ENCODE measurements at places on chromosomes 7 and 10.
A peak's percentile ranks its signal among the peaks of the same experiment; 100 is the strongest.

GRCh38 chr10:132305654-132306342 is 2.0 kb downstream of the STK32C start:
- no peak for DNase-seq

DNA sequence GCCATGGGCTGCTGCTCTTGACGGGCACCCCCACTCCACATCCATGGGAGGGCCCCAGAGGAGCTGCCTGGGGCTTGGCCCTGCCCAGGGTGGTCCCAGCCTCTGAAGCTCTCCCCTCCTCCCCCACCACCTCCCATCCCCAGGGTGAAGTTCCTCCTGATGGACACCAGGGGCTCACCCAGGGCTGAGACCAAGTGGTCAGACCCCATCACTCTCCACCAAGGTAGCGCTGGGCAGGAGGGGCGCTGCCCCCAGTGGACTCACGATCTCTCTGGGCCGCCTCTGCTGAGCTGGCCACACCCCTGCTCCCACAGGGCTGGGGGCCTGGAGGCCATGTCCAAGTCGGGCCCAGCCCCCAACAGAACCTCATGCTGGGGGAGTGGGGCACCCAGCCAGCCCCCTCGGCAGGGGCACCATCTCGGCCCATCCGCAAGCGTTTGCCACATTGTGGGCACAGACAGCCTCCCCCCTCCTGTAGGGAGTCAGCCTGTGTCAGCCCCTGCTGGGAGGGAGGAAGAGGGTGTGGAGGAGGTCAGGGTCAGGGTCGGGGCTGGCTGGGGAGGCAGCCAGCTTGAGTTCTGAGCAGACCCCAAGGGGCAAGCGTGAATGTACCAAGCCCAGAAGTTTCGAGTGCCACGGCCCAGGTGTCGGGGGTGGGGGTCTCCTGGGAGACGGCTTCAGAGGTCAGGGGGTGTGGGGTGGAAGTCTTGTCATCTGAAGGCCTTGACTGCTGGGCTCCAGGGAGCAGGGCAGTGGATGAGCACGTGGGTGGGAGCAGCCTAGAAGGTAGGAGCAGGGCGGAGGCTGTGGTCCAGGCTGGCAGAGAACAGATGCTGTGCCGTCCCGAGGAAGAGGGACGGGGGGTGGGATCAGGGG is 2.8 kb downstream of the UPK3B start:
- DNase-seq: no peak

- no peak for DNase-seq
These were observed 13.0 kb upstream of the DLG5 start for GRCh38 chr10:77939561-77940001.

DNA sequence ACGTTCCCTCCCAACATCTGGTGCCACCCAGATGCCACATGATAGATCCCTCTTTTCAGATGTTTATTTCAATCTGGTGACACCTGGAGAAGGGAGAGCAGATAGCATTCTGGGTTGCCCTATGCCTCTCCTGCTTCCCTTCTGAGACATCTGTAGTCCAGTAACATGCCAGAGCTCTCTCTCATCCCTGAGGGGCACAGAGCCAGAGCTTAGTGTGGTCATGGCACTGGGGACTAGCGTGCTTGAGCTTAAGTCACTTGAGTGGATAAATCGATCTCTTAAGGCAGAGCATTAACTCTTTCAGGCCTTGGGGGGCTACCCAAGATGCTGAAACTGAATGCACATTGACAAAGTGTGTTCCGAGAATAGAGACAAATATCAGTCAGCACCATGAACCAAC is 47.9 kb downstream of the WNT2 start:
- no peak for DNase-seq

DNA sequence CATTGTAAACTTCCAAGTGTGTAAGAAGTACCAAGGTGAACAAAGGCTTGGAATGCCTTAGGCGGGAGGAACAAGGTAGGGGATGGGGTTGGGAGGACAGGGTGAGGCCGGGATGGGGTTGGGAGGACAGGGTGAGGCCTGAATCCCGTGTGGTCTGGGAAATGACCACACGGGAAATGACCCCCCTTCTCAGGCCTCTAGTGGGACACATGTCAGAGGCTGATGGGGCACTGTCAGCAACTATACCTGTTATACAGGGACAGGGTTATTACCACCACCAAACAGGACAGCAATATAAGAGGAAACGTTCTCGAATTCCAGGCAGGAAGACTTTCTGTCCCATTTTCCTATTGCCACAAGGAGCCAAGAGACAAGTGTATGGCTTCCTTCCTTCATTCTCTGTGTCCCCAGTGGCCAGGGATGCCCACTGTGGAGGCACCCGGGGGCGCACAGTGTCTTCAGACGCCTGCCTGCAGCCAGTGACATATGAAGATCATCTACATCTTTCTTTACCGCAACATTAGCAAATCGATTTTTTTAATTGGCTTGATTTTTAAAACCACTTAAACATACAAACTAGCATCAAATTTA is 1.3 kb downstream of the MKI67 start:
- no peak for DNase-seq

GRCh38 chr10:77890097-77890496 is 36.5 kb downstream of the DLG5 start:
- no peak for DNase-seq

DNA sequence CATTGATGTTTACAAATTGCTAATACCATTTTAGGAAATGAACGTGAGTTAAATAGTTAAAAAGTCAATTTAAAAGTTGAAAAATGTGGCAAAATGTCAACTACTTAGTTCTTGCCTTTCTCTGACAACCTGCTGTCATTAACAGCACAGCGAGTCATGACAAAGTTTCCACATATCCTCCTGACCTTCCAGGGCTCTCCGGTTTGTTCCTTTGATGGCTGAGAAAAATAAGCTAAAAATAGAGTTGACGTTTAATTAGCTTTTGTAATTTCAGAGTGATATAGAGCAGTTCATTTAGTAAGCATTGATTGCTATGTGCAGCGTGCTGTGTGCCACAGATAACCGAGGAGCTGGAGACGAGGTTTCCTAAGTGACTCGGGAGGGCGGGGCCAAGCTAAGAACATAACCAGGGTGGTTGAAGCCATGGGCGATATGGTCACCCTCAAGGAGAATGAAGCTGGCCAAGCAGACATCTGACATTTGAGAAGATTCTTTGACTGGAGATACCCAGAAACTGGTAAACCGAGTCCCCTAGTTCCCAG is 47.9 kb downstream of the OGDH start:
- DNase-seq: no peak

- DNase-seq: no peak
These were observed 90.8 kb upstream of the HECTD2 start for GRCh38 chr10:91319336-91319735.

DNA sequence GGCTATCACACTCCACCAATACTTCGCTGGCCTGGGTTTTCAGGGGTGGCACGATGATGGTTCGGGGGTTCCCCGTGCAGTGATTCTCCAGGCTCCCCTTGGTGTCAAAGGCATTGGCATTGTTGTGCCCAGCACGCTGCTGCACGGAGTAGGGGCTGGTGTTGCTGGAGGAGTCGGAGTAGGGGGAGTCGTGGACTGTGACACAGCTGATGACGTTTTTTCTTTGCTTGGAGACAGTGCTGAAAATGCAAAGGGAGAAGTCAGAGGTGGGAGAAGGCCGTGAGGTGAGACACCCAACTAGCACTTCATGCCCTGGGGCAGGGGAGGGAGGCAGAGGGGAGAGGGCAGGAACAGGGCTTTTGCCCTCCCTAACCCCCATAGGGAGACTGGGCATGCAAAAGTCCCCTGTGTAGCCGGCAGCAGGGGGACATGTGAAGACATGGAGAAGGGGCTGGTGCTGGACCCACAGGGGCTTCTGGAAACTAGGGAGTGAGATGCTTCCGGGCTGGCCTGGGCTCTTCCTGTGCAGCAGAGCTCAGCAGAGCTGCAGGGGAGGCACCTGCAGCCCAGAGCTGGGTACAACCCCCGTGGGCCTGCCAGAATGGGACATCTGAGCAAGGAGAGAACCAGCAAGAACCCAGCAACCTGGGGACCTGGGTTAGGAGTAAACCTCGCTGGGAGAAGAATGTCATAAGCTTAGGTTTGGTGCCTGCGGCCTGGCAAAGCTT is 60.5 kb downstream of the CLEC2L start:
- no peak for DNase-seq

- no peak for DNase-seq
These were observed 495.2 kb downstream of the GLRX3 start for GRCh38 chr10:130631142-130632096.

- no peak for DNase-seq
These were observed 28.9 kb upstream of the INHBA start for GRCh38 chr7:41731493-41732435.

DNA sequence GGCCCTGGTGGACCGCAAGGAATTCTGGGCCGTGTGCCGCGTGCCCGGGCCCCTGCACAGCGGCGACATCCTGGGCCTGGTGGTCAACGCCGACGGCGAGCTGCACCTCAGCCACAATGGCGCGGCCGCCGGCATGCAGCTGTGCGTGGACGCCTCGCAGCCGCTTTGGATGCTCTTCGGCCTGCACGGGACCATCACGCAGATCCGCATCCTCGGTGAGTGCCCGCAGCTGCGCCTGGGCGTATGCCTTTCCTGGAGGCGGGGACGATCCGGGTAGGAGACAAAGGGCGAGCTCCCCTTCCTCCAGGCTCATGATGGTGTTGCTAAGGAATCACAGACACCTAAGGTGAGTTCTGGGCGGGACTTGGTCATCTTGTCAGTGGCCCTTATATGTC is 91.5 kb downstream of the NEURL1 start:
- no peak for DNase-seq

- no peak for DNase-seq
These were observed 38.4 kb downstream of the PTPRE start for GRCh38 chr10:127945341-127945758.

- no peak for DNase-seq
These were observed 87.1 kb downstream of the HECW1 start for GRCh38 chr7:43199371-43200160.

- peak; percentile 50 for DNase-seq
These were observed 38.5 kb downstream of the ZNF777 start for GRCh38 chr7:149422162-149422913.

- DNase-seq: no peak
These were observed 57.8 kb downstream of the OR13A1 start for GRCh38 chr10:45257600-45257999.

DNA sequence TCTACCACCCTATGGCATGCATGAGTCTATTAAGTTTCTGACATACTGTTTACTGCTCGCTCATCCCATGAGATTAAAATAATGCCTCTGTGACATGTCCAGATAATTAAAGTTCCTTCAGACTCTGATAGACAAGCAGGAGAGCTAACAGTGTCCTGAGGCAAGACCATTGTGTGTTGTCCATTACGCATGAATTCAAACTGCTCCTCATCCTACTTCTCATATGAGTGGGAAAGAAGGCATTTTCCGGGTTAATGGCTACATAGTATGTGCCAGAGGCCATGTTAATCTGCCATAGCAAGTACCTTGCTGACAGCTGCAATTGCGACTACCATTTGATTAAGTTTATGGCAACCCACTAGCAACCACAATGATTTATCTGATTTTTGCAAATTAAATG is 113.3 kb downstream of the GNAI1 start:
- DNase-seq: no peak

- no peak for DNase-seq
These were observed 308.8 kb downstream of the SFMBT2 start for GRCh38 chr10:7102084-7102483.

DNA sequence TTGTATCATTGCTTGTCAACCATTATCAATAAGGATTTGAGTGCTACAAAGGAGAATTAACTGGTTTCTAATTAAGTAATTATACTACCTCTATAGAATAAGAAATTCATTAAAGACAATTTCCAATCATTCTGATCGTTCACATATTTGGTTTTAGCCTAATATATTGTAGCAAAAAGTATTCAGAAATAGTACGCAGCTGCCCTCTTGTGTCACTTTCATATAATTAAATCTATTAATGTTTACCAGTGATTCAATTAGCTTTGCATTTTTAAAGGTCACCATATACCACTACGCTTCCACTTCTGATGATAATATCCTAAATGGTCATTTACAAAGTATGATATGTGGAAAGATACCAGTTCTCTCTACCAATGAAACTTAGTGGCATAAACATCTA is 128.3 kb downstream of the NEBL start:
- DNase-seq: no peak

DNA sequence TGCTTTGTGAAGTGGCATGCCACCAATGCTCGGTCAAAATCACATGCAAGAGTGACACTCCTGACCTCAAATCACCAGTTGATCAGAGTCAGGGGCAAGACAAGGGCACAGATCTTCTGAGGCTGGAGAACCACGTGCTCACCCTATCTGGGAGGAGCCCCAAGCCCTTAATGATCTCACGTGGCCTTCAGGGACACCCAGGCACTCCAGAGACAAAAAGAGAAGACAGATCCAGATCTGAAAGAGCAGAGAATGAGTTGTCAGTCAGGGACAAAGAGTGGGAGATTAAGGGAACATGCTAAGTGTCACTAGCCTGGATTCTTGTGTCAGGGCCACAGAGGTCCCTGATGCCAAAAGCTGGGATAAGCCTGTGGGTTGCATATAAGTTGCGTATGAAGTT is 134.3 kb downstream of the PLXNA4 start:
- DNase-seq: no peak

GRCh38 chr10:43197834-43198681 is 59.8 kb downstream of the CSGALNACT2 start:
- DNase-seq: no peak

DNA sequence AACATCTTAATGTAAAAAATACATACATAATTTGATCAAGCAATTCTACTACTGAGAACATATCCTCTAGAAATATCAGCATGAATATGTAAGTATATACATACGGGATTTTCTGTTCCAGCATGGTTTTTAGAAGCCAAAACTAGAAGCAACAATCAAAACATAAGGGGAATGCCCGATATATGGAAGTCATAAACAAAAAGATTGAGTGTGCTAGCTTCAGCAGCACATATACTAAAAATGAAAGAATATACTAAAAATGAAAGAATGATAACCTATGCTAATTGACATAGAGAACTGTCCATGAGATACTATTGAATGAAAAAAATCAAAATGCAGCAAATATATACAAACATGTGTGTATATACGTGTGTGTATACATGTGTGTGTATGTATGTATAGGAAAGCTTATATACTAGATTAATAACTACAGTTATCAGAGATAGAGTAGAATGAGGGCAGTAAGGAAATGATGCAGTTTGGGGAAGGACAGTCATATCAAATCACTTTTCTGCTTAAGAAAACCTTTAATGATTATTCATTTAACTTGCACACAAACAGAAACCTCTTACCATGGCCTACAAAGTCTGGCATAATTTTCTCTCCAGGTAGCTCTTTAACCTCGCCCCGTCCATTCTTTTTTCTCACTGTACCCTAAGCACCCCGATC is 72.9 kb downstream of the NPY start:
- DNase-seq: no peak

DNA sequence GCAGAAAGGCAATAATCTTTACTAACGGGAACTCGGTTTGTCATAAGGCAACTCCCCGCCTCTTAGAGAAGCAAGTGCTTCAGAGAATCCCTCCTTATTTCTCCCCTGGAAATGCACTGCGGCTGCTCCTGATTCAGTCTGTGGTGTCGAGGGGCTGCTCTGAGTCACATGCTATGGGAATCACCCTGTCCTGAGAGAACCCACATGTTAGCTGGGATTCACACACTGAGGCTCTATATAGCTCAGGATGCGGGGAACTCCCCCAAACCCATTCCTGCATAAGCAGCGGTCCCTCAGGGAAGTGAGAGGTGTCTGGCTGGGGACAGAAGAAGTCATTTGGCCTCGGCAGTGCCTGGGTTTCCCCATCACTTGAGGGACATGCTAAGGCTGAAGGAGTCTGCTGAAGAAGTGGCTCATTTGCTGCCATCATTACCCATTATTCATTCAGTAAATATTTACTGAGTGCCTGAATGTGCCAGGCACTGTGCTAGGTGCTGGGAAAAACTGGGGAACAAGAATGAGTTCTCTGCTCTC is 87.5 kb downstream of the ATXN7L1 start:
- no peak for DNase-seq

GRCh38 chr10:73788864-73789658 is 3.7 kb downstream of the ZSWIM8 start:
- no peak for DNase-seq
